ENCODE measurements at places on chromosomes 2 and 18. TPM values are rescaled to one million over a fixed set of nuclear protein-coding genes. Genes with fewer than 3 reads are reported as not detected.

PCARE gene
- not detected for total RNA-seq

GRCh38 chr2:144889348-144889747 lies 369.4 kb upstream of the ZEB2 start:
- DNase-seq: no peak

DNA sequence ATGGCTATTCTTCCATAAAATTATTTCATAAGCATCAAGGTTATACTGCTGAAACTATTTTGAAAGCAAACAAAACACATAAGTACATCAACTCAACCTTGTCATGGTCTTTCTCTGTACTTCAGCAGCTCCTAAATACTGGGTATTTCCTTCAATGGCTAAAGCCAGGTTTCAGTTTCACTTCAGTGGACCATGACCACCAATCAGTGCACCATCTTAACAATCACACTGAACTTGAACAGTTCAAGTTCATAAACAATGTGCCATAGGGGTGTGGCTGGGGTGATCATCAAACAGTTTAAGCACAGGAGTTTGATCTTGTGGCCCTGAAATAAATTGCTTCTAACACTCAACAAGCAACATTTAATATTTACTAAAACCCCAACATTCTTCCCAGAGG lies 124.1 kb upstream of the FIGN start:
- DNase-seq: no peak

GRCh38 chr2:44498551-44498950 lies 136.8 kb downstream of the CAMKMT start:
- no peak for DNase-seq

DNA sequence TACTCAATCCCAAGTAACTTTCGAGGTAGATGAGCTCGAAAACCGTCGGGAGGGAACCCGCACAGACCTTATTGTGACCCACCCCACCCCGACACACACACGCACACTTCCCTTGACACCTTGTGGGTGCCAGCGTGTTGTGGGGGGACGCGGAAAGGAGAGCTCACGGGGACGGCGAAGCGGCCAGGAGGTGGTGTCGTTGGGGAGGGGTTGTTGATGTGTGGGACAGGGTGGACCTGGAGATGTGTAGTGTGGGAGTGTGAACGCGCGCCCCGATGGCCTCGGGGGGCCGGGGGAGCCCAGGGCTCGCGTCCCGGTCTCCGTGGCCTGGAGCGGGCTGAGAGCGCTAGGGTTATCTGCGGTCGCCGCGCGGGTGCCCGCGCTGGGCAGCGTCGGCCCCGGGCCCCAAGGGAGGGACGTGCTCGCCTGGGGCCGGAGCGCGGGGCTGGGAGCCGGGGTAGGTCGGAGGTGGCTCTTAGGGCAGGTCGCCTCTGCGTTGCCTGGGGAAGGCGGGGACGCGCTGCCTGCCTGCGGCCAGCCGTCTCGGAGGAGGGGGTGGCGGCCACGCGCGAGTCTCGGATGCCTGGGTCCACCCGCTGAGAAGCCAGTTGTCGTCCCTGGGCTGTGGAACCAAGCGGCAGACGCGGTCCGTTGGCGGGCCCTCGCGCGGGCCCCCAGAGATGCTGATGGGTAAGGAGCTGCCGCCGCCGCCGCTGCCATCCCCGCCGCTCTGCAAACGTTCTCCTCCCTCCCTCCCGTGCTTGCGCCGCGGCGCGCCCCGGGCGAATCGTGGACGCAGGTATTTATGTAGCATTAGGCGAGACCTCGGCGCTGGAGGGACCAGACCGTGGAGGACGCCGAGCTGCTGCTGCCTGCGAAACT lies 1.6 kb downstream of the KLHL29 start:
- no peak for DNase-seq

EIF2AK3 gene
- 17.2 TPM for total RNA-seq

DNA sequence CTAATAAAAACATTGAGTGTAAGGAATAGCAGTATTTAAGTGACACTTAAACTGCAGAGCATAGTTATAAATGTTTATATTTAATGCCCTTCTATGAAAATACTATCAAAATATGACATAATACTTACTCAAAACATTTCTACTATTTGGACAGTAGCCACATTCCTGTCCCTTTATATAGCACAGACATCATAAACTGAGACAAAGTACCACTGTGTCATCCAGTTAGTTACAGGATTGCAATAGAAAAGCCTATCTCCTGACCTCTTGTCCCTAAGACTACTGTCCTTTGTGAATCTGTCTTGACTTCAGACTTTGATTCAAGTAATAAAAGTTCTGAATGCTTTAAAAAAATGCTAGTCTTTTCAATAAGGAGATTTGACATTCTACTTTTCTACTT lies 1528.5 kb upstream of the NXPH2 start:
- DNase-seq: no peak

DNA sequence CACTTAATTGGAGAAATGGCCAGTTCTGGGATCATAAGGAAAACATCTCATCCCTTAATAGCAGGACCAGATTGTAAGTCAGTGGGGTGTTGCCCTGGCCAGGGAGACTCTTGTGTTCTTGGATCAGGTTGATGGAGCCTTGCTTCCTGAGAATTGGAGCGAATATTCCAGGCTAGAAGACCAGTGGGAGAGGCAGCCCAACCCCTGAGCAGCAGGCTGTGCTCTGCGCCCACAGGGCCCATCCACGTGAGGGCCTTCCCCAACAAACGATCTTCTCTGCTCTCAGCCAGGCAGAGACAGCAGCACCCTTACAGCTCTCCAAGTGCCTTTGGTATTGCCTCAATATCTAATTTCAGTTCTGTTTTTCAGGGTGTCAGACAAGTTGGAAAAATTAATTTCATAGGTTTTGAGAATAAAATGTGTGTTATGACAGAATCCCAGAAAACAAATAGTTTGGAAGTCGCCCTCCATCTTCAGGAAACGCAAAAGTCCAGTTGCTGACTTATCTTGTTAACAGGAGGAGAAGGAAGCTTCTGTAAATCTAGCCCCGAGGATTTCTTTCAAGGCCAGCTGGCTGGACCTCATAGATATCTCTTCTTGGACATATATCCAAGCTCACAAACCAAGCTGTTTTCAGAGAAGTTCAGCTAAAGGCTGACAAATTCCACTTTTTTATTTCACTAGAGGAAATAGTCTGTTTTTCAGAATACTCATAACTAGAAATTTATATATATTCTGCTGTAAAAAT lies 105.5 kb downstream of the COPS8 start:
- DNase-seq: no peak

DNA sequence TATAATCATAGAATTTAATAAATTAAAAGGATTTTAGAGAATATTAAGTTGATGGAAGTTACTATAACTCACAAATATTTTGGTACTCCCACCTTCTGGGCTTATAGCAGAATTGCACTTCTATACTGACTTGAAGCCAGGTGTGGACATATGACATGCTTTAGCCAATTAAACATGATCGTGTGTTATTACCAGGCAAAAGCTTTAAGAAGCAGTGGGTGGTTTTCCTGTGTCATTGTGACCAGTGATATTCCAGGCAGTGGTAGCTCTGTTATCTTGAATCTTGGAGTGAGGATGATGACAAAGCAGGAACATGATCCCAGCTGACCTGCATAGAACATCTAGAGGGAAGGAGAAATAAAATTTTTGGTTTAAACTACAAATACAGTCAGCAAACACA lies 370.9 kb upstream of the ZEB2 start:
- DNase-seq: no peak

DNA sequence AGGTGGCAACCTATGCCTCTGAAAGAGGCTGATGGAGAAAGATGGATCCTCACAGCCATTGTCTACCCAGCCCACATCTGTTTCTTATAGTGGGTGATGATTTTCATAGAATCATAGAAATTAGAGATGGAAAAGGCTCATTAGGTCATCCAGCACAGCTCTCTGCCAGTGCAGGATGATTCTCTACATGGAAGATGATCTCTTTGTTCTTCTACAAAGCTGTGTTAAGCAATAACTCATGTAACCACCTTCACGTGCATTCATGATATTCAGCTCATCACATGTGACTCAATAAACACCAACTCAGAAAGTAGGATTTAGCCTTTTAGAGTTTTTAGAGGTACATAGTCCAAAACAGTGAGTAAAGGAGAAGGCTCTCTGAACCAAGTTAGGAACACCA lies 539.4 kb upstream of the ID2 start:
- DNase-seq: no peak

DNA sequence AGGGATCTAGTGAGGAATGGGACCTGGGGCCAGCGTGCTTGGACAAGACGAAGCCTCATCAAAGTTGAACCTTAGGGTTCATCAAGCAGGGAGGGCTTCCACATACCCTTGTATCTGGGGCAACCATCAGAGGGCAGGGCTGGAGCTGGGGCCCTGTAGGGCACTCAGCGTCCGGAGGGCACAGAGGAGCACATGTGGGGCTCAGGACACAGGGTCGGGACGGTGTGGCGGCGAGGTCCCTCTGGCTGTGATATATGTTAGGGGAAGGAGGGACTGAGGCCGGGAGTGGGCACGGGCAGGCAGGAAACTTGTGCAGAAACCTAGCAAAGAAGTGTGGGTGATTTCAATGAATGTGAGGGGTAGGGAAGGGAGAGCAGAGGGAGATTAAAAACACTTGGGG lies 244.0 kb downstream of the AGAP1 start:
- no peak for DNase-seq

DNA sequence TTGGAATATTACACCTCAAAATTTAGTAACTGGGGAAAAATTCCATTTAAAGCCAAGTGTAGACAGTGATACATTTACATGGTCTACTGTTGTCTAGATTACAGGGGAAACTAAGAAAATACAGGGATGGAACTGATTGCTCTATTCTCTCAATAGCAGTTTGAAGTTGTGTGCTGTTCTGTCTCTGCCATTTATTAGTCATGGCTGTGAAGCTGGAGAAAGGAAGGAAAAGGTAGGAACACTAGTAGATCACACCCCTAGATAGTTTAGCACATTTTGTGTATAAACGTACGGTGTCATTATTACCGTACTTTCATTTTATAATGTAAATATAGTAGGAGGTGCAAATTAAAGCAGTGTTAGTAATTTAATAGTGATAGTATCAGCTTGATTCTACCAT lies 170.5 kb downstream of the PHLPP1 start:
- DNase-seq: no peak

- no peak for DNase-seq
Measured at GRCh38 chr2:26464390-26465265, 13.3 kb downstream of the OTOF start.

PIEZO2 gene
- total RNA-seq: 0.85 TPM

- no peak for DNase-seq
Measured at GRCh38 chr2:23456881-23457760, 72.1 kb downstream of the KLHL29 start.

SERPINB3 gene
- not detected for total RNA-seq

RTP5 gene
- not detected for total RNA-seq

Data from Peyer's patch (tissue), 4 donors.